ENCODE measurements at places on chromosomes 3 and 15. TPM values are rescaled to one million over a fixed set of nuclear protein-coding genes. Genes with fewer than 3 reads are reported as not detected.
A peak's percentile ranks its signal among the peaks of the same experiment; 100 is the strongest.

CYP8B1 gene
- not detected for total RNA-seq

CHCHD6 gene
- total RNA-seq = 17.5 TPM

C3orf85 gene
- total RNA-seq = not detected

LRRC57 gene
- 19.9 TPM for total RNA-seq

CHRM5 gene
- total RNA-seq = not detected

GUCA1C gene
- not detected for total RNA-seq

CATSPER2 gene
- 8.9 TPM for total RNA-seq

DNA sequence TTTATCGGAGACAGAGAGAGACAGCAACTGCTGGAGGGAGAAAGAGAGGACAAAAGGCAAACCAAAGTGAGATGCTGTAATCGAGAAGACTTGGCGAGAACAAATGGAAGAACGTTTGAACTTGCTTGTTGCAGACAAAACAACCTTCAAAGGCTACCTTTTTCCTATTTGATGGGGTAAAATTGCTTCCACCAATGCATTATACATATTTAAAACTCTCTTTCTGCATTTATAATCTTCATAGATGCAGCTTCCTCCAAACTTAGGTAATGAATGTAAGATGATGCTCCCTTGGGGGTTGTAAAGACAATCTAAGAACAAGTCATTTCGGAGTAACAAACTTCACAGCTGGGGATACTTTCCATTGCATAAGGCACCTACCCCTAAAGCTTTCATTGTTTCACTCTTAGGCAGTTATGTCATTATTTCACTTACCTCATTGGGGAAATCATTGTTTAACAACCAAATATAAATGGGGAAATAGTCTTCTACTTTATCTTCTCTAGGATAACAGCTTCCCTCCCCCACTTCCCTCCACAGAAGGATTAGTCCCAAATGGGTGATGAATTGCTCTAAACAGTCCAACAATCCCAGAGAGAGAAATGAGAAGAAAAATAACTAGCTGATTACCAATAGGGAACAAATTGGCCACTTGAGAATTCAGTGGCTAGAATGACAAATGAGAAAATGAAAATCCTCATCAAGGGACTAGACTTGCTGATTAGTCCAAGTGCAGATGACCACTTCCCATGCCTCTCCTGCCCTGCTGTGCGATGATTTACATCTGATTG, 269.8 kb upstream of the ADAMTS9 start:
- no peak overlapping the region for H3K27ac ChIP-seq
- no peaks in the 10 kb centered on the region for H3K4me1 ChIP-seq
- no peak overlapping the region for H3K4me3 ChIP-seq
- no peak for DNase-seq

DNA sequence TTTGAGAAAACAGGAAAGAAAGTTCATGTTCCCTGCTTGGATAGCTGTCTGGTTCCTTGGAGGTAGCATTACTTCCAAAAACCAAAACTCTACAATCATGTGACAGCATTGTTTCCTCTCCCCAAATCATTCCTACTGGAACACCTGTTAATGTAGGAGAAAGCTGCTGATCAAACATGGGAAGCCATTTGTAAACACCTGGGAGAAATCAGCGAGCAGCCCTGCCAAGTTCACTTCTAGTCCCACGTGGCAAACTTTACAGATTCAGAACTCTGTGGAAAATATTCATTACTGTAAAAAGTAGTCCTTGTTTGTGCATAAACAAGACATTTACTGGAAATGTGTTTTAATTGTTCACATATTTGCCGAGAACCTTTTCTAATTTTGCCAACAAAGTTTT, 275.5 kb upstream of the AZI2 start:
- no peaks in the 10 kb centered on the region for H3K27me3 ChIP-seq
- H3K36me3 ChIP-seq = no peaks in the 10 kb centered on the region
- DNase-seq = no peak
- H3K27ac ChIP-seq = no peak overlapping the region
- no peak overlapping the region for H3K4me3 ChIP-seq

DNA sequence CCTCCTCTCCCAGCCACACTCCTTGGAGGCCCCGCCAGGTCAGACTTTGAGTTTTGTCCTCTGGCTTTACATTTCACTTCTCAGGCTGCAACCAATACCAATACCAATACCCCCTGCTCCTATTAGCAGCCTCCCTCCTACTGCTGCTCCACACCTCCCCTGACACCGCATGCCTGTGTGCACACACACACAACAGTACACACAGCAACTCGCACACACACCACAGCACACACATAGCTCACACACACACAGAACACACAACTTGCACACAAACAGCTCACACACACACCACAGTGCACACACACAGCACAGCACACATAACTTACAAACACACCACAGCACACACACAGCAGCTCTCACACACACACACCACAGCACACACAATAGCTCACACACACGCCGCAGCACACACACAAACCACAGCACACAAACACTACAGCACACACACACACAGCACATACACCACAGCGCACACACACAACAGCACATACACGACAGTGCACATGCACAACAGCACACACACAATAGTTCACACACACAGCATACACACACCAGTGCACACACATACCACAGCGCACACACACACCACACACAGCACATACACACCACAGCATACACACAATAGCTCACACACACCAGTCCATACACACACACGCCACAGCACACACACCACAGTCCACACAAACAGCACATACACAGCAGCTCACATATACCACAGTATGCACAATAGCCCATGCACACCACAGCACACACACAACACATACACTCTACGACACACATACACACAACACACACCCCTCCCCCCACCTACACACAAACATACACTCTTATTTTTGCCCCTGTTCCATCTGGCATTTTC, 204.7 kb downstream of the UACA start:
- no peak for DNase-seq
- H3K4me1 ChIP-seq = no peaks in the 10 kb centered on the region
- no peak overlapping the region for H3K27ac ChIP-seq
- peaks cover 25% of the 10 kb centered on the region for H3K27me3 ChIP-seq

GRCh38 chr3:71657831-71658530, 67.2 kb downstream of the EIF4E3 start:
- no peaks in the 10 kb centered on the region for H3K27me3 ChIP-seq
- H3K27ac ChIP-seq = no peak overlapping the region
- H3K36me3 ChIP-seq = peaks cover 2% of the 10 kb centered on the region

GRCh38 chr3:138139691-138140090, 7.5 kb upstream of the A4GNT start:
- no peak for DNase-seq
- no peaks in the 10 kb centered on the region for H3K36me3 ChIP-seq
- H3K27me3 ChIP-seq = peaks cover 29% of the 10 kb centered on the region
- H3K4me3 ChIP-seq = no peak overlapping the region
- no peak overlapping the region for H3K27ac ChIP-seq

DNA sequence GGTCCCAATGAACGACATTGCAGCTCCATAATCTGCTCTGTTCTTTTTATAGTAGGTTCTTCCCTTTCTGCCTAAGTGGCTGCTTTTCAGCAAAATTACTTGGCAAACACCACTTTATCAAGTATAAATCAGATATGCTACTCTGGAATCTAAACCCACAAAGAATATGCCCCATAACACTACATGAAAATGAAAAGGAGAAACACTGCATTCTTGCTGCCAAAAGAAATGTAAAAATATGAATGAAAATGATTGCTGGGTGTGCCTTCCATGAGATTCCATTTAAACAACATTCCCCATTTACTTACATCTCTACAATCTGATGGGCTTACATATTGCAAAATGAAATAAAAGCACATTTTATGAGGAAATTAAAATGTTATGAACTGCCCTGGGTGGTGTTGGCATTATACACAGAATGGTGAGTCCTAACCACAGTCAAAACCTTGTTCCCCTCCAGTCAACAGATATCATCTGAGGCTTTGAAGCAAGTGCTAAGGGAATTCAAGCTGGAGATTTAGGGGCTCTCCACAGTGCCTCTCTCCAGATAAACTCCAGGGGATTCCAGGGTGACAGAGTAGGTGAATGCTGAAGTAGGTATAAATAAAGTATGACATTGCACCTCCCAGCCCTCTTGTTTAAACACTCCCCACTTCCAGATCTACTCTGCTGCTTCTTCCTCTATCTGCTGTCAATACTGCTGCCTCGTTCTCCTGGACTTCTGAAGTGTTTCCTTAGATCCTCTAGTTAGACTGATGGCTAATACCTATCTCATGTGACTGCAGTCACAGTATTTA, 136.5 kb downstream of the RORA start:
- H3K36me3 ChIP-seq = no peaks in the 10 kb centered on the region
- no peaks in the 10 kb centered on the region for H3K4me1 ChIP-seq
- H3K27ac ChIP-seq = no peak overlapping the region

DNA sequence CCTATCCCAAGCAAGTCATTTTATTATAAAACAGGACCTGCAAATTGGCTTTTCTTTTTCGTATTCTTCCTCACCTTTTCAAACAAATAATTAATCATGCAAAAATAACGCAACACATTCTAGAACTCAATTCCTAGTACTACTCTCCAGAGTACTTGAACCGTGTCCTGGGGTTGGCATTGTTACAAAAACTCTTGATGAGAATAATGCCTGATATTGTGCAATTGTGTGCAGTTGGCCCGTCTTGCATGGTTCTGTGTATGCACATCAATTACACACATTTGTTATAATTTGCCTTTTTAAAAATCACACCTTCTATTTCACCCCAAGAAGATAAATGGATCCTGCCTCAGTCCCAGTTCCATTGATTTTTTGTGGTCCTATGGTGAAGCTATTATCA, 205.4 kb downstream of the EPHB1 start:
- H3K36me3 ChIP-seq = no peaks in the 10 kb centered on the region
- H3K4me3 ChIP-seq = no peak overlapping the region
- H3K4me1 ChIP-seq = no peaks in the 10 kb centered on the region
- no peak for DNase-seq
- H3K27me3 ChIP-seq = peaks cover 3% of the 10 kb centered on the region

- H3K4me3 ChIP-seq = no peak overlapping the region
- no peak overlapping the region for H3K27ac ChIP-seq
- no peak for DNase-seq
Observed at GRCh38 chr15:57506422-57506821, 85.3 kb upstream of the MYZAP start.

GRCh38 chr15:63379492-63380150, 2.0 kb downstream of the CA12 start:
- peaks cover 2% of the 10 kb centered on the region for H3K36me3 ChIP-seq
- H3K27ac ChIP-seq = no peak overlapping the region
- H3K27me3 ChIP-seq = peaks cover 49% of the 10 kb centered on the region
- no peak overlapping the region for H3K4me3 ChIP-seq
- DNase-seq = no peak

DNA sequence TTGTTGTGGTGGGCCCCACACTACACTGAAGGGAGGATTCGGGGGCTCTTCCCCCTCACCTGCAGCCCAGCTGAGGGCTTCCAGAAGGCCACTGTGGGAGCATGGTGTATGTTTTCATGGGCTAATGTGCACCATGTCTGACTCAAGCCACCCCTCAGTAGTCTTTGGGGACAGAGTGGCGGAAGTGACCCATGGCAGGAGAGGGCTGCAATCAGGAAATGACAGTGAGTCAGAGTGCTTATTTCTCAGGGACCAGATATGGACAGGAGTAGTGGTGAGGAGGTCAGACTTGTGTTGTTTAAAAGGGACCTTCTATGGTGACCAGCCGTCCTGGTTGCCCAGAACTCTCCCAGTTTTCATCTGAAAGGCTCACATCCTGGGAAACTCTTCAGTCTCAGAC, 32.8 kb upstream of the SLC9A9 start:
- H3K36me3 ChIP-seq = no peaks in the 10 kb centered on the region
- peaks cover 14% of the 10 kb centered on the region for H3K27me3 ChIP-seq
- H3K4me1 ChIP-seq = no peaks in the 10 kb centered on the region
- H3K27ac ChIP-seq = no peak overlapping the region
- no peak for DNase-seq

GRCh38 chr3:97992547-97993173, 20.4 kb upstream of the RIOX2 start:
- peaks cover 8% of the 10 kb centered on the region for H3K36me3 ChIP-seq
- H3K27ac ChIP-seq = no peak overlapping the region
- peaks cover 48% of the 10 kb centered on the region for H3K4me1 ChIP-seq
- no peak for DNase-seq
- no peaks in the 10 kb centered on the region for H3K27me3 ChIP-seq

DNA sequence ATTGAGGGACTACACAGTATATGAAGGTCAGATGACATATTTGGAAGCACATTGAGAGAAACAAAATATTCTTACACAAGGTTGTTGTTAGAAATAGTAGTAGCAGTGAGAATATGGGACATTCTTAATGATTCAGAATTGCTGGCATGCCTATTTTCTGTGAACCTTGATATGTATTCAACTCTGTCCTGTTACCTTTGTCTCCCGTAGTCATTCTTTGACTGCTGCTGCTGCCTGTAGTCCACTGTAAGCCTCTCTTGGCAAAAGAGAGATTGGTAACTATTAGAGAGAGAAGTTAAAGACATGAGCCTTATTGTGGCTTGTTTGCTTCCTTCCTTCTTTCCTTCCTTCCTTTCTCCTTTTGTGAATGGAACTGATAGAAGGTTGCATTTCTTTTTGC, 64.5 kb downstream of the TCF12 start:
- H3K27ac ChIP-seq = no peak overlapping the region
- DNase-seq = no peak
- H3K36me3 ChIP-seq = no peaks in the 10 kb centered on the region

DNA sequence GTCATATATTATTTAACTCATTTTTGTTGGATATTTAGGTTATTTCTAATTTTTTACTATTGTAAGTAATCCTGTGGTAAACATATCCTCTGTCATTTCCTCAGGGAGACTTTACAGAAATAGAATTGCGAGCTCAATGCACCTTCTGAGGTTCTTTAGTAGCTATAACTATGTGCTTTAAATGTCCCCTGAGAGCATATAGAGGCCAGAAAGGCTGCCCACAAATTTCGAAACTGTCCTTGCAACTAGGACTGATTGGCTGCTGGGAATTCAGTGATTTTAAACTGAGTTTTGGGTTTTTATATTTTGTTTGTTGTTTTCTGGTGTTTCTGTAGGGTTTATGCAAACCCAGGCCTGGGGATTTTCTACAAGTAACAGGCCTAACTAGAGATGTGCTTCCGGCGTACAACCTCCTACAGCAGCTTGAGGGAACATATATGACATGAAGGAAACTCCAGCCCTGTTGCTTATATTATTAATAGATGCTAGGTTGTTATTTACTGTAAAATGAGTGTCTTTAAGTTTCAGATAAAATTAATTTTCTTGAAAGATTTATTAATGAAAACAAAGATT, 29.1 kb upstream of the P4HTM start:
- no peak overlapping the region for H3K27ac ChIP-seq
- H3K4me1 ChIP-seq = peaks cover 10% of the 10 kb centered on the region
- H3K36me3 ChIP-seq = peaks cover 12% of the 10 kb centered on the region
- no peaks in the 10 kb centered on the region for H3K27me3 ChIP-seq

- peak overlapping the region; percentile 99 for H3K27ac ChIP-seq
- peaks cover 55% of the 10 kb centered on the region for H3K4me1 ChIP-seq
- H3K36me3 ChIP-seq = peaks cover 9% of the 10 kb centered on the region
- DNase-seq = peak; percentile 34
Observed at GRCh38 chr3:113532698-113533533, 561 bp downstream of the SIDT1 start.

All from activated T-helper 1 cell treated with anti-CD3 and anti-CD28 coated beads, Interleukin-12 subunit alpha, Interleukin-12 subunit beta, Interleukin-2, Interleukin-4 antibody, amounts not matched to agents 30 ng/mL and 10 ng/mL and 1 ng/mL, durations not matched to agents 14 hours and 24 hours and 36 hours (primary cell).